ENCODE measurements at places on chromosomes 3 and 15.

- no peak for DNase-seq
Measured at GRCh38 chr3:45241206-45241605, 15.1 kb upstream of the TMEM158 start.

GRCh38 chr3:195717416-195717815 is 3.4 kb upstream of the MUC20 start:
- DNase-seq: no peak

DNA sequence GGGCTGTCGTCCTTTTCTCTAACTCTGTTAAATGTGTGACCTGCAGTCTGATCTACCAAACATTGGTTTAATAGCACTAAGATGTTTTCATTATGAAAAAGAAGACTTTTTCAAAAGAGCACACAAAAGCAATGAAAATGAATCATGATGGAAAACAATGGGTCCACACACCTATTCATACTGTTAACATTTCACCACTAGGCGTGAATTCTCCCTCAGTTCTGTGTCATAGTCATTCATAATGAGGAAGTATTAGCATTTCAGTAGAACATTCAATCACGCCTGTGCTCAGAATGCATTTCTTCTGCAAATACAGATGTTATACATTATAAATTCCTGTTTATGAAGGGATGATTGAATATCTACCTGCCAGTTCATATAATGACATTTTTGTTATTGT is 35.9 kb downstream of the EIF4E3 start:
- no peak for DNase-seq

- peak; percentile 39 for DNase-seq
Measured at GRCh38 chr3:69250014-69250413, 127.6 kb upstream of the LMOD3 start.

GRCh38 chr15:29726553-29726952 is 95.7 kb downstream of the TJP1 start:
- DNase-seq: no peak

- DNase-seq: no peak
Measured at GRCh38 chr3:8579096-8579495, 65.5 kb downstream of the SSUH2 start.

- no peak for DNase-seq
Measured at GRCh38 chr15:40955141-40955903, 2.1 kb downstream of the CHAC1 start.

GRCh38 chr15:39539466-39539865 is 41.4 kb upstream of the THBS1 start:
- no peak for DNase-seq

GRCh38 chr3:175612487-175613196 is 753.5 kb downstream of the NAALADL2 start:
- DNase-seq: no peak

GRCh38 chr15:83998486-83998885 is 237.1 kb upstream of the GOLGA6L4 start:
- DNase-seq: no peak

GRCh38 chr3:70982700-70983140 is 600.8 kb downstream of the FOXP1 start:
- peak; percentile 54 for DNase-seq

- no peak for DNase-seq
Measured at GRCh38 chr15:44501768-44502366, 35.1 kb upstream of the EIF3J start.

DNA sequence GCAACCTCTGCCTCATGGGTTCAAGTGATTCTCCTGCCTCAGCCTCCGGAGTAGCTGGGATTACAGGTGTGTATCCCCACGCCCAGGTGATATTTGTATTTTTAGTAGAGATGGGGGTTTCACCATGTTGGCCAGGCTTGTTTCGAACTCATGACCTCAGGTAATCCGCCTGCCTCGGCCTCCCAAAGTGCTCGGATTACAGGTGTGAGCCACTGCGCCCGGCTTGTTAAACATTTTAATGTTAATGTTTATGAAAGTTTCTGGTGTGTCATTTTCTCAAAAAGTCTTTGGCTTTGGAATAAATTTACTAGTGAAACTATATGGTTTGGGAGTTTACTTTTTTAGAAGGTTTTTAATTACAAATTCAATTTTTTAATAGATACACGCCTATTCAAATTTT is 698.8 kb downstream of the MECOM start:
- no peak for DNase-seq

- no peak for DNase-seq
Measured at GRCh38 chr15:86162172-86162591, 82.5 kb downstream of the AGBL1 start.

- DNase-seq: no peak
Measured at GRCh38 chr15:61687124-61687523, 373.1 kb downstream of the VPS13C start.

DNA sequence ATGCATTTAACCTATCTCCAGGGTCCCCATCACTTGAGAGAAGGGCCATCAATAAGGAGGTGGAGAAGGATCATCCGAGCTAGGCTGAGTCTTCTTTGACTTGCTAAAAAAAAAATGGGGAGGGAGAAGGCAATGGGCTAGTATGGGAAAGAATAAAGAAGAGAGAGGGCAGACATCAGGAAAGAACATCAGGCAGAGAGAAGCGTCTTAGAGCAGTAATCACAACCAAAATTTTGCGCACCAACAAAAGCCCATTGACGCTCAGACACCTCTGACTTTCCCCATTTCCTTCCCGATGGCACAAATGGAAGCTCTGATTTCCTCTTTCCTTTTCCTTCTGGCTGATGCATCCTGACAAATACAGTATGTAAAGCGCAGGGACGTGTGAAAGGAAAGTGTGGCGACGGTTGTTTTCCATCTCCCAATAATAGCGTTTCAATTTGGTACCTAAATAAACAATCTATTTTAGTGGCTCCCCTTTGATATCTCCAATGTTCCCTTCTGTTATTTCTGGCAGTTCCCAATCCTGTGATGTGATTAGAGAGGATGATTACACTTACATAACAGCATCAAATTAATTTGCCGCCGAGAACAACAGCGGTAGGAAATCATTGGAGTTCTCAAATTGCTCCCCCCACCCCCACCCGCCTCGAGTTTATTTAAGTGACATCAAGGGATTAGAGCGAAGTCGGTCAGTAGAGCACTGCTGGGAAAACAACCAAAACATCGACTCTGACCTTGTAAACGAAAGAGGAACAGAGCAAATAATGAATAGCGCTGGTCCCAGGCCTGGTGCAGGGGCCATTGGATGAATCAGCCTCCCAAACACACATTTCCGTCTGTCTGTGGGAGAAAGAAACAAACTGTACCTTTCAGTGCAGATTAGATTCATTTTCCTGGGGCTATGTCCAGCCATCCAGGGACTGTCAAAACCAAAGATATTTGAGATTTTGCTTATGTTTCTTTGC is 273.3 kb upstream of the ICE2 start:
- no peak for DNase-seq

GRCh38 chr3:12579905-12580304 is 23.0 kb downstream of the MKRN2 start:
- no peak for DNase-seq

GRCh38 chr15:93803421-93804152 is 427.8 kb upstream of the MCTP2 start:
- DNase-seq: no peak

DNA sequence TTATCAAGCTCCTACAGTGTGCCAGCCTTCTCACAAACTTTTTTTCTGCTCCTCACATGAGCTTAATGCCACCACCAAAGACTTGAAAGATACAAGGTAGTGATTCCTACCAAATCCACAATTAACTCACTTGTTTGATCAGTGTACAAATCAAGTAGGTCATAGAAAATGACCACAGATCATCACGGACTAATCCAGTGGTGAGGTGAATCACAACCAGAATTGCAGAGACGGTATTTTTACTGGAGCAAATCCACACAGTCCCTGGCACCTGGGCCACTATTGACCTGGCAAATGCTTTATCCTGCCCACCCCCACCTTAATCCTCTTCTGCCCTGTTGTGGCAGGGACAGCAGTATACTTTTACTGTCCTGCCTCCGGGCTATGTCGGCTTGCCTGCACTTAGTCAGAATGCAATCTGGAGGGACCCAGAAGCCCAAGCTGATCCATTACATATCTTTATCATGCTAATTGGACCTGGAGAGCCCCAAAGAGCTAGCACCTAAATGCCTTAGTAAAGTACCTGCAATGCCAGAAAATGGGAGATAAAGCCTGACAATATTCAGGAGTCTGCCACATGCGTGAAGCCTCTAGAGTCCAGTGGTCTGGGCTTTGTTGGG is 83.9 kb upstream of the CDV3 start:
- no peak for DNase-seq

GRCh38 chr3:143071776-143072175 is 47.8 kb upstream of the CHST2 start:
- DNase-seq: no peak

DNA sequence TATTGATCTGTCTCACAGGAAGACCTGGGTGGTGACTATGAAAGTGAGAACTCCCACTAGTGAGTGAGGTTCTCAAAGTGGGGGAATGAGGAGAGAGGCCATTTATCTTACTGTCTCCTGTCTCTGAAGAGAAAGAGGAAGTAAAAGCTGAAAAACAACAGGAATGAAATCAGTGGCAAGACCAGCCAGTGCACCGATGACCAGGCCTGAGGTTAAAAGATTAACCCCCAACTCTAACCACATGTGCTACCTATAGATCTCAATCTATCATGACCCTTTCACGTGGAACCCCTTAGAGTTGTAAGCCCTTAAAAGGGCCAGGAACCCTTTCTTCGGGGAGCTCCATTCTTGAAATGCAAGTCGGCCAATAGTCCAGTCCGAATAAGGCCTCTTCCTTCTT is 239.3 kb upstream of the CNTN6 start:
- no peak for DNase-seq

DNA sequence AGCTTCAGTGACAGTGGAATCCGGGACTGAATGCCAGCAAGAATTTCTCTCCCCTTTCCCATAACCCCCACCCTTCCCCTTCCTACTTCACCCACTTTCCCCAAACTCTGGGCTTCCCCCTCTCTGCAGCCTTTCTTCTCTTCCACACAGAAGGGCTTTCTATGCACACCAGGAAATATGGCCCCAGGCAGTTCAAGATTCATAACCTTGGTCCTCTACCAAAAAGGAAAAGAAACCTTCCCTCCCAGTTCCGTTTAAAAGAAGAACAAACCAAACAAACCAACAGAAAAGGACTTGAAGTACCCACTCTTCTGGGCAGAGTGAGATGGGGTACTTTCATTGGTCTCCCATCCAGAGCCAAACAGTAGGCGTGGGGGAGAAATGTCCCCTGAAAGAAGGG is 68.8 kb upstream of the ABHD2 start:
- DNase-seq: no peak

DNA sequence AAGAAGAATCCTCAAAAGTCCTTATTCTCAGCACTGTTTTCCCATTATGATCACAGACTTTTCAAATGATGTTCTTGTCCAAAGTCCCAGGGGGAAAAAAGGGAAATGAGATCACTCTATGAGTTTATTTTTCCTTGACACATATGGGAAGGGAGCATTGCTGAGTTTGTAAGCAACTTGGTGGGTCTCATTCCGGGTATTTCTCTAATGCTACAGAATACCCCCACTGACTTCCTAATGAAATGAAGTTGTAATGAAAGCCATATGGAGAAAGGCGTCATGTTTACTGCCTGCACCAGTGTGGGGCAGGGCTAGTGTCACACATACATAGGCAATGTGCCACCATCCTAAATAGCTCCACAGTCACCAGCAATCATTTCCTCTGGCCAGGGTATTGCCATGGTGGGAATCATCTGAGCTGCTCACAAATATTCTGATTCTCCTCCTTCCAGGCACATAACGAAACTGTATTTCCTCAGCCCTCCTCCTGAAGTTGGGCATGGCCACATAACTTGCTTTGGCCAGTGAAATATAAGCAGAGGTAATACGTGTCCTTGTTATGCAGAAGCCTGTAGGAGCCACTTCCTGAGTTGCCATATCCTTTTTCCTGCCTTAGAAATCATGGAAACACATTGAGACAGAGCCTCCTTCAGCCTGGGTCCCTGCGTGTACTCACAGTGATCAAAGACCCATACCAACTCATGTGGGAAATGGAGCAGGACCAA is 41.0 kb upstream of the C15orf61 start:
- DNase-seq: no peak

GRCh38 chr3:139975594-139976365 is 40.8 kb downstream of the CLSTN2 start:
- no peak for DNase-seq

DNA sequence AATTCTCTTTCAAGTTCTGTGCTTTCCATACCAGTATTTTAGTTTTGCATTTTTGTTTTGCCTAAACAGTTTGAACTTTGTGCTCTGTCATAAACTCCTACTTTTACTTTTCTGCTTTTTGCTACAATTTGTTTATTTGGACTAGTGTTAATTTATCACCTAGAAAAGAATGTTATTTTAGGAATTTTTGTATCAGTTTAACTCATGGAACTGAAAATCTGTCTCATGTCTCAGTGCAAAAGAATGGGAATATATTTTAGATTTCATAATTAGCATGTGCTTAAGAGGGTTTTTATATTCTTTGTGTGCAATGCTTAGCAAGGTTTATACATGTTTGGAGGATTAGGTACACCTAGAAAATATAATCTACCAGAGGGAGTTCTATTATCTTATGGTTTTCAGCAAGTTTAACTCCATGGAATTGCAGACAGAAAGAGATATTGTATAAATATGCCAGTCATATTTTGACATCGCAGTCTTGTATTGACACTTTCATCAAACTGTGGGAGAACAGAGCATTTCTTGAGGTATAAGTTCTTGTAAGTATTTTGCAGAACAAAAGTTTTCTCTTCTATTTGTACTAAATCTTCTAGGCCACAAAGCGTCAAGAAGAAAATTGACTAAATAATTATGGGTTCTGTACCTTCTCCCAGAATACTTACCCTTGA is 409.9 kb downstream of the RBMS3 start:
- DNase-seq: no peak

GRCh38 chr3:79517766-79518413 is 249.9 kb downstream of the ROBO1 start:
- peak; percentile 39 for DNase-seq

DNA sequence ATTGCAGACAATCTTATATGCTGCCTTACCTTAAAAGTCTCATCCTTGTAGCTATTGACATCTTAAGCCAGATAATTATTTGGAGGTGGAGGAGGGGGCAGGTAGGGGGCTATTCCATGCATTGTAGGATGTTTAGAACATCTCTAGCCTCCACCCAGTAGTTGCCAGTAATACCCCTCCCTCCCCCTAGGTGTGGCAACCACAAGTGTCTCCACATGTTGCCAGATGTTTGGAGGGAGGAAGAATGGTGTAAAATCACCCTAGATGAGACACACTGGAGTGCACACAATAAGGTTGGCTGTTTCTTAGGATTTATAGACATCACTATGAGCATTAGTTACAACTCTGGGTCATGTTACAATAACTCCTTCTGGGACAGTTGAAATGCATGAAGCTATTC is 27.4 kb downstream of the GORASP1 start:
- no peak for DNase-seq
